GM12892 (cell line): ENCODE measurements at places on chromosomes 6 and 20.

DNA sequence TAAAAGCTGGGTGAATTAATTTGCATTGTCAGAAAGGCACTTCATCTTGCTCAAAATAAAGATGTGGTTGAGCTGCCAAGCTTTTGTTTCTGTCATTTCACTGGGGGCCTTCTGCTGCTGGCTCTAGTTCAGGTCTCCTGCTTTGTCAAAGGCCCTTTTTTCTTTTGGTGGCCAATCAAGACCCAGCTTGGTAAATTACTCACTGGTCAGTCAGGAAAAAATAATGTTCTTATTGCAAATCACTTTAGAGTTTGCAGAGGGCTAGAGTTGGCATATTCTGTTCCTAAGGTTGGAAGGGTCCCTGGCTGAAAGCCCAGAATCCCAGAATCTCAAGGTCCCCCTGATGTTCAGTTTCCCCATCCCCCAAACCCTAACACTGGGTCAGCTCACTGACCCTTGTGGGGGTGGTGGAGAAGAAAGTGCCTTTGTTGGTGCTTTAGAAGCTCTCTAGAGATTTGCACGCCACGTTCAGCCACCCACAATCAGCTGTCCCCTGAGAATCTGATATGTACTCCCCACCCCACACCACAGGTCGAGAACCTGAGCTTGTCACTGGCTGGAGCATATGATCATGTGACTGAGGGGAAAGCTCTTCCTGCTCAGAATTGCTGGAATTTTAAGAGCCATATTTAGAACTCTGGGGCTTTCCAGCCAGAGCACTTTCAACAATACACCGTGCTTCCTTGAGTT, 21.7 kb upstream of the BNIP5 start:
- DNase-seq: no peak

DNA sequence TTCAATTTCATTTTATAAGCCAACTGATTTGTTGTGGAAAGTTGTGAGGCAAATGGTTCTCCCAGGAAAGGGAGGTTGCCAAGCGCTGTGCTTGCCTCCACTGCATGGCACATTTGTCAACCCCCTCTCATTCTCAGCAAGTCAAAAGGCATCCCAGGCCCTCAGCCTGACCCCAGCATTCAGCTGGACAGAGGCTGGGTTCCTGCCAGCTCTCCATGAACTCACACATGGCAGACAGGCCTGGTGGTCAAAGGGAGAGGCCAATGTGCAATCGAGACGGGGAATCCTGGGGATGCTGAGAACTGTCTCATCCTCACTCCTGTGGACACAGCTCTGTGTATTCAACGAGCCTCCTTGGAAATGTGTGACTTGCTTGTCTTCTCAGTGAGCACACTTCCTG, 106.0 kb upstream of the CDH4 start:
- no peak for DNase-seq

DNA sequence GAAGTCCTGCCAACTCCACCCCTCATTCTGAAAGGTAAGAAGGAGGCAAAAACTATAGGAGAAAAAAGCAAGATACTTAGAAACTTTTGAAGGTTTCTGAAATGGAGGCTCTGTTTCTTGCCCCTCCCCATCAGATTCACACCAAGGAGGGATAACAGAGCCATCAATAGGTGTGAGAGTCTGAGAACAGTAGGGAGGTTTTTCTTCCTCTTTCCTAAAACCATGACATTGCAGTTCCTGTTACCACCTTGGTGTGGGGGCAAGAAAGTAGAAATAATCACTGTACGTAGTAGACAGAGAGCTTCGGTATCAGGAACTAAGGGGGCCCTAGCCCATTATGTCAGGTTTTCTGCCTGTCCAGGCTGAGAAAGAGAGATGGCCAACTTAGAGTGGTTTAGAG, 333.3 kb upstream of the SYNCRIP start:
- no peak for DNase-seq

DNA sequence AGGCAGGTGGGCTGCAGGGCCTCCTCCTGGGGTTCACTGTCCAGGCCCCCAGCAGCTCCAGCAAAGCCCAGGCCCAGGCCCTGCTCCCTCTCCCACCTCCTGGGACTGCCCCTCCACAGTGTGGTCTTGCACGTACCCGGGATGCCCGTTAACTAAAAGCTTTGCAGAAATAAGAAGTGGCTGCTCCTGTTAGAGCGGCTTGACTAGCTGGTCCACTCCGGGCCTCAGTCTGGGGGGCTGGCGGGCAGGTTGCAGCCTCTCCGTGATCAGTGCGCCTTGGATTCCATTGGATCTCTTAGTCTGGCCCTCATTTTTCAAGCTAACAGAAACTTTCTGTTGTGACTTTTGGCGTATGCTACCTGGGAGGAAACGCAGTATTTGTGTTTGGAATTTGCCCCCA, 26.9 kb downstream of the SLCO4A1 start:
- no peak for DNase-seq

- DNase-seq: no peak
Observed at GRCh38 chr6:40930045-40930444, 109.0 kb downstream of the UNC5CL start.

DNA sequence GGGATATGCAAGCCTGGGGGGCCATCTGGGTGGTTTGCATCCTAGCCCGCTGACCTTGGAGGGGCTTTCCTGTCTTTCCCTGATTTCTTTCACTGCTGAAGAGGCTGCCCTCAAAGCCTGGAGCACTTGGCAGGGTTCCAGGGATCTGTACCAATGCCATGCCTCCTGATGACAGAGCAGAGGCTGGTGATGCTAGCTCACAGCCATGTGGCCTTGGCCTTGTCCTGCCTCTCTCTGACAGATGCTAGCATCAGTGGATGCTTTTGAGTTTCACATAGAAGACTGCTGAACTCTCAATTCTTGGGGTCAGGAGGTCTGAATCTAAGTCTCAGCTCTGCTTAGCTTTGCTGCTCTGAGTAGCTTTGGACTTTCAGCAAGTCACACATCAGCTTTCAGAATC, 21.9 kb upstream of the RREB1 start:
- no peak for DNase-seq
